ENCODE measurements at places on chromosomes 12 and 14.

DNA sequence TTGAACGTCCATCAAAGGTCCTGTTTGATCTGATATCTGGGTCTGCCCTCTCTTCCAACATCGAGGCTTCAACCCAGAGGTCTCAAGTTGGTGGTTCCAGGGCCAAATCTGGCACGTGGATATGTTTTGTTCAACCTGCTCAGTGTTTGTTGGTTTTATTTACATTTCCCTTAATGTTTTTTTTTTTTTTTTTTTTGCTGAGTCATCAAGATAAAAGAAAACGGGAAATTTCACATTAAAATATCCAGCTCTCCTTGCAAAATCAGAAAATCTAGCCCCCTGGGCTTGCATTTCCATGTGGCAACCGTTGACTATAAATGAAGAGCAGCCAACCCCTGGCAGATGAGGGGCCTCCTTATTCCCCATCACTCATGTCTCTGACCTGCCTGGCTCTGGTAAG, 765.6 kb upstream of the TBX3 start:
- DNase-seq = no peak

- no peak for DNase-seq
Observed at GRCh38 chr12:128850400-128850799, 2.9 kb upstream of the GLT1D1 start.

DNA sequence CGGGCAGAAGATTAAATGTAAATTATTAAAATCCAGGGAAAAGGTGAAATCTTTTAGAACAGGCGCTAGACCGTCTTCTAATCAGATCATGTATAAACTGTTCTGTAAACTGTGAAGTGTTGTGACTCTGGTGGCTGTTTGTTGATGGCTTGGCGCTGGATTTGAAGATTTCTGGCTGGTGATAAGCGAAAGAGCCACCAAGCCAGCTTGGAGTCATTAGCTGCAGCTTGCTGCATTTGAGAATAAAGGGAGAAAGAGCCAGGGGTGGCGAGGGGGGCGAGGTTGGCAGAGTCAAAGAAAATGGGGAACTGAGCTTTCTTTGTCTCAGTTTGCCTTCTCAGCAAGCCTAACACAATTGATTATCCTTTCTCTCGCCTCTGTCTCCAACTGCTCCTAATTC, 8.0 kb downstream of the SYNDIG1L start:
- DNase-seq = no peak

DNA sequence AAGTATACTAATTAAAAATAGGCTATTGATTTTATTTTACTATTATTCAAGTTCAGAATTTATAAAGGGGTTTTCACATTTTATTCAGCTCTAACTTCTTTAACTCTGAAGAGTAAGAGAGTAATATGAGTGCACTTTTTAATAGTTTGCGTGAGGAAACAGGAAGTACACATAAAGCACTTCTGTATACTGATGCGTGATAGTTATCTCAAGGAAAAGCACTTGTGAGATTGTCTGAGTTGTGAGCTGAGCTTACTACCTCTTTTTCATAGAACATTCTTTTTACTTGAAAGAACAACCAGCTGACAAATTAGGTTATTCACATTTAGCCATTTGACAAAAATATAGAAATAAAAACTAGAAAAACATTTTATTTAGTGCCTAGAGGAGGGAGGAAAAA, 1.9 kb downstream of the RAD51AP1 start:
- DNase-seq = no peak

DNA sequence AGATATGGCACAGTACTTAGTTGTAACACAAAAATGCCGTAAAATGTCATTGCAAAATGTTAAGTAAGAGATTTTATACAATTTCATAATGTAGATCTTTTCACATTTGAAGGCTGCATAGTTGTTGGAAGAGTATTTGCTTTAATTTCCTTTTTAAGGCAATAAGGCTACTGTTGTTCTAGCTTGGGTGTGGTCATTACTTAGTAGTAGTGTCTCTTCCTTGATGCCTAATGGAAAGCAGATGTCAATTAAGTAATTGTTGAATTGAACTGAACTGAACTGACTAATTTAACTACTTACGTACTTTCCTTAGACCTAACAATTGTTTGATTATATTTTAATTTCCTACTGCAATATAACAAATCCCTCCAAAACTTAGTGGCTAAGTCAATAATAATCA, 181.7 kb downstream of the FLRT2 start:
- no peak for DNase-seq

DNA sequence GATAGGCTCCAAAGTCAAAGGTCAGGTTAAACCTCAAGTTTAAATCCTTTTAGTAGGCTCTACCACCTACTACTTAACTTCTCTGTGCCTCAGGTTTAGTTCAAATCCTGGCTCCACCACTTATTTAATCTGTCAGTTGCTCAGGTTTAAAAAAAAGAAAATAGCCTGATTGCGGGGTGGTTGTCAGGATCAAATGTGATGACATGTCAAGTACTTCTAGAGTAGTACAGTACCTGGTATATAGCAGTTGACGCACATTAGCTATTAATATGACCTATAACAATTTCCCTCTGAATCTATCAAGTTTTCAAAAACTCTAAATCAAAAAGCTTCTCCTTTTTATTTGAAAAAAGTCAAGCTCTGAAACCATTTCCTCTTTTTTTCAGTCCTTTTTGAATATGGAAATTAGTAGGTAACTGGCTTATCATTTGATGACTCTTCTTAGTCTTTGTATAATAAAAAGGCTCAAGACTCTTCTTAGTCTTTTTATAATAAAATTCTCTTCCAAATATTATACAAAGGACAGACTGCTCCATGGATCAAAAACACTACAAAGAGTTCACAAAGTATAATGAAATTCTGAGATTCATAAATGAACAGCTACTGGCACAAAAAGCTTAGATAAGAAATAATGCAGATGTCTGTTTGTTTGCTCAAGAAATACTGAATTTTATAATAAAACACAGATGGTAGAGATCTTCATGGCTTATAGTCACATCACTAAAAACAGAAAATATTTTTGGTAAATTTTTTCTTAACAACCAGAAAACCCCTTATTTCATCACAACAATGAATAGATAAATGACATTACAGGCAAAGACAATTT, 5.0 kb downstream of the OSBPL8 start:
- DNase-seq = no peak

DNA sequence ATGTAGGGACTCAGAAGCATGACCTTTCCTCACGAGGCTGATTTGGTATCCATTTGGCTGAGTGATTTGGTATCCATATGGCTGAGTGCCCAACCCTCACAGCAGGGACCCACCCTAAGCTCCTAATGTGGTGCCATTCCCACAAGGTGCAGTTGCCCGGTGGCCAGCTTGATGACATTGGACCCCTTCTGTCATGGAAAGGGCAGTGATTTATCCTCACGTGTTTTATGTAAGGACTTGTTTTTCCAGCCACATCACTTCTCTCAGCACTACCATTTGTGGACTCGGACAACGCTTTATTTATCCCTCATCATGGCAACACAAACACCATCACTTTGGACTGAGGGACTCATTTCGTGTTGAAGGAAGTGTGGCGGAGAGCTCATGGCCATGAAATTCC, 8.5 kb upstream of the CDC42BPB start:
- DNase-seq = no peak

GRCh38 chr14:71891970-71892369, 40.3 kb upstream of the RGS6 start:
- DNase-seq = no peak

GRCh38 chr12:65204886-65205525, 35.6 kb downstream of the LEMD3 start:
- no peak for DNase-seq

DNA sequence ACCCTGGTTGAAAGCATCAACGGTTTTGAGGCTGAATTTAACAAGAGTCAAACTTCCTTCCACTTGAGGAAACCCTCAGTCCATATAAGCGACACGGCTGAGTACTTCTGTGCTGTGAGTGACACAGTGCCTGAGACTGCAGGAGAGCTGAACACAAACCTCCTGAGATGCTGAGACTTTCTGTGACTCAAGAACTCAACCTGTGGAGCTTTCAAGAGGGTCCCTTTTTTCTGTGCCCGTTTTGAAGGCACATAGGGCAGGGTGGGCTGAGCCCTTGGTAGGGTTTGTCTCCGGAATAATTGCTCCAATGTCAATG, 305.3 kb upstream of the OR4E1 start:
- DNase-seq = no peak

DNA sequence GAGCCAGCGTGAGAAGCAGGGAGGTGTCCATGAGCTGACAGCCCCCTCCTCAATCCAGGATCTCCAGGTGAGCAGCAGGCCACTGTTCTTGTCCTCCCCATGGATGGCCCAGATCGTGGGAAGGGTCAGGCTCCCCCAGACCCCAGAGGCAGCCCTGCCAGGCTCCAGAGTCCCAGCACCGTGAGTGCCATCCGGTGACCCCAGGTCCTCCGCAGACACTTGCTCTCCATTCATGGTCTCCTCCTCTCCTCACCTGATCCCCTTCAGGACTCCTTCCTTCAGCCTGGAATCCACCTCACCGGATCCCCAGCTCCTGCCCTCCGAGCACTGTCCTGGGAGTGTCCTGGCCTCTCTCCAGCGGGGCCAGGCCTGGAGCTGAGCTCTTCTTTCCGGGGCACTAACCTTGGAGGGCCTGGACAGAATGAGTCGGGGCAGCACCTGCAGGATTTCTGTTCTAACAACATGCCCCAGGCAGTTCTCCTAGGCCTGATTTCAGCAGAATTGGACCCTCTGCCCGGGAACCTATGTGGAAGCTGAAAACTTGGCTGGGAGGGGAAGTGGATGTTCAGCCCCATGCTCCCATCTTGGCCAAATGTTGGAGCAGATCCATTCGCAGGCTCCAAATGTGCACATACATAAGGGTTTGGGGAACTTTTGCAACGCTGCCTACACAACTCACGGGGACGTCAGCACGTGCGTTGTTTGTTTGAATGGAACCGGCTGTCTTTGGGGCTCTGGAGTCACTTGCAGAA, 341.6 kb upstream of the SFSWAP start:
- no peak for DNase-seq
